ENCODE measurements at places on chromosomes 12 and 14. TPM values are rescaled to one million over a fixed set of nuclear protein-coding genes. Genes with fewer than 3 reads are reported as not detected.

DNA sequence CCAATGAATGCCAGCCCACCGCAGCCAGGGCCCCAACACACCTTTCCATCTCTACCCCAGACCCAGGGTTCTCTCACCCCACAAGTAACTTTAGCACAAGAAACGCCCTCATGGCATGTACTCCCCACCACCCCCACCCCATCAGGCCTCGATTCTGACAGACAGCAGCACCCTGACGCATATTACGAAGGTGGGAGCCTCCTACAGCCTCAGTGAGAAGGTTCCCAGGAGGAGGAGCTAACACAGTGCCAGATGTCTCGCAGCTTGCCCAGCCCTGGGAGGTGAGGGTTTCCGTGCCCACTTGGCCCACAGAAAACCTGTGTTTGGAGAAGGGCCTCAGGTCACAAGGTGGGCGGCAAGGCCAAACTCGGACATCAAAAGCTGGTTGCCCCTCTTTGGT is 32.4 kb downstream of the CCDC88C start:
- no peak overlapping the region for H3K27ac ChIP-seq
- H3K4me1 ChIP-seq, result peaks cover 82% of the 10 kb centered on the region
- H3K27me3 ChIP-seq, result no peaks in the 10 kb centered on the region
- no peaks in the 10 kb centered on the region for H3K36me3 ChIP-seq
- DNase-seq, result no peak

DNA sequence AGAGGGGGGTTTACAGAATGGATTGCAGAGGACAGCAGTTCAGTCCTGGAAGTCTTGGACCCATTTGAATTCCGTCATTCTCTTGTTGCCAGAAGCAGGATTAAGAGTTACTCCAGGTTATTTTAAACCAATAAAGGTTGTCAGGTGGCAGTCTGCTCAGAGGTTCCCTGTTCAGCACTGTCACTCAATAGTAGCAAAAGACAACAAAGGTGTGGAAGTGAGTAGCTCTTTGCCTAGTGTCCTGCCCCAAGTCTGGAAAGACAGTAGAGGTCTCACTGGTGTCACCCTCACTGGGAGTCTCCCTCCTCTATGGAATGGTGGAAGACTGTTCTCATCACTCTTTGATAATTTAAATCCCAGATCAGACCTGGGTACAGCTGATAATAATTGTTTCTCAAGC is 73.4 kb upstream of the PLEKHG3 start:
- no peaks in the 10 kb centered on the region for H3K36me3 ChIP-seq
- H3K27ac ChIP-seq, result no peak overlapping the region
- H3K4me1 ChIP-seq, result no peaks in the 10 kb centered on the region
- H3K27me3 ChIP-seq, result no peaks in the 10 kb centered on the region
- no peak for DNase-seq
- no peak overlapping the region for H3K4me3 ChIP-seq

DNA sequence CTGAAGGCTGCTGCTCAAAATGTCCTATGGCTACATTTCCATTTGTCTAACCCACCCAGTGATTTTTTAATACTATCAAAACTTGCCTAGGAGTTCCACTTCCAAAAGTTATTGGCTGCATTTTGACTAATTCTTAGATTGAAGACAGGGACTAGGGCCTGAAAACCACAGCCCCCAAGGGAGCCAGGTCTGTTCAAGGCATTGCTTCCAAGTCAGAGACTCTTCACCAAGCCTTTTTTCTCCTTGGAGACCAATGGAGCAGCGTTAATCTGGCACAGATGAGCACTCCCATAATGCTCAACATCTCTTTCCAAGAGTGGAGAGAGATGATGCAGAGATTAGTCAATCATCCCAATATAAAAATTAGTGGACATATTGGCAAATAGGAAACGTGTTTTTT is 112.5 kb upstream of the HIF1A start:
- no peaks in the 10 kb centered on the region for H3K27me3 ChIP-seq
- H3K4me3 ChIP-seq, result no peak overlapping the region
- no peak overlapping the region for H3K27ac ChIP-seq

The SPIC gene
- 172 TPM for total RNA-seq

DNA sequence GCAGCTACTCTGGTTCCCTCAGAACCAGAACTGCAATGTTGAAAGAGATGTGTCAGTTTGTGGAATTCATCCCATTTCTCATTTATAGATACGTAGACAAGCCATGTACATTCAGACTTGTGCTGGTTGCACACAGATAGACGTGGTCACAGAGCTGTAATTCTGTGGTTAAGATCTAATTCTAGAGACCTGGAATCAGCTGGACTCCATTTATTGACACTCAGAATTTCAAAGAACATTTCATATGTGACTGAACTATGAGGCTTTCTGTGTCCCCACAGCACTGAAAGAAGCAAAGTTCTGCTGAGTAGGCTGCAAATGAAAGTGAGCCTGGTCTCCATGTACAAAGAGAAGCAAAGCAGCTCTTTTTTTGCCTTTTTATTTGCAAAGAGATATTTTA is 220.2 kb upstream of the NAV3 start:
- H3K4me1 ChIP-seq, result no peaks in the 10 kb centered on the region
- no peak for DNase-seq
- H3K36me3 ChIP-seq, result no peaks in the 10 kb centered on the region
- H3K27me3 ChIP-seq, result no peaks in the 10 kb centered on the region

DNA sequence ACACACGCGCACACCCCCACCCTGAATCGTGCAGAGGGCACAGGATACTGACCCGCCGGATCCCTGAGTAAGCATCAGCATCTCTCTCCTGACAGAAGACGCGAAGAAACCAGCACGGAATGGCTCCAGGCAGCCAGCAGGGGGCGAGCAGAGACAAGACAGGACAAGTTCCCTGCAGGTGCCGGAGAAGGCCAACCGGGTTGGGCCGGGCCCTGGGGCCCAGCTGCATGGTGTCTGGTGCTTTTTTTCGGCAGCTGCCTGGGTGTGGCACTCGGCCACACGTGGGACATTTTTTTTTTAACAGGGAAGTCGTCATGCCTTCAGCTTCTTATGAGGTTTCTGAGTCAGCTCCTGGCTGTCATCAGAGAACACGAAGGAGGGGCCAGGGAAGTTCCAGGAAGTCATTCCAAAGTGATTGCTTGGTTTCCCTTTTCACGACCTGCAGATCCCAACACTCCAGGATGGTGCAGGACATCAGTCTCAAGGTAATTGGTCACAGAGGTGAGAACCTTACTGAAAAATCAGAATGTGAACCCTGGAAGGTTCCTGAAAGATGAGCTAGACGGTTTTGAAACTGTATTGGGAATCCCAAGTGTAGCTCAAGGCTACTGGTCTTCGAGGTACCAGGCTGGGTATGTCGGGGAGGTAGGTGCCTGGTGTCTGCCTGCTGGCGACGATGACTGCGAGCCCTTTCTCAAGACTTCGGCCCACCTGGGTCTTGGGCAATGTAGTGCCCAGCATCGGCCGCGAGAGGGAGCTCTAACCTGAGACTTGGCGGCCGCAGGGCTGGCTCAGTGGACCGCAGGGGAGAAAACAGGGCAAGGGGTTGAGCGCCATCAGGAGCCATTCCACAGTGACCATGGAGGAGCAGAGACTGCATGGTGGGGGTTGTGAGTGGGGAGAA is 190.8 kb upstream of the PRMT8 start:
- no peaks in the 10 kb centered on the region for H3K36me3 ChIP-seq
- H3K4me3 ChIP-seq, result no peak overlapping the region
- no peak overlapping the region for H3K27ac ChIP-seq
- DNase-seq, result peak; percentile 95
- H3K4me1 ChIP-seq, result peaks cover 8% of the 10 kb centered on the region

DNA sequence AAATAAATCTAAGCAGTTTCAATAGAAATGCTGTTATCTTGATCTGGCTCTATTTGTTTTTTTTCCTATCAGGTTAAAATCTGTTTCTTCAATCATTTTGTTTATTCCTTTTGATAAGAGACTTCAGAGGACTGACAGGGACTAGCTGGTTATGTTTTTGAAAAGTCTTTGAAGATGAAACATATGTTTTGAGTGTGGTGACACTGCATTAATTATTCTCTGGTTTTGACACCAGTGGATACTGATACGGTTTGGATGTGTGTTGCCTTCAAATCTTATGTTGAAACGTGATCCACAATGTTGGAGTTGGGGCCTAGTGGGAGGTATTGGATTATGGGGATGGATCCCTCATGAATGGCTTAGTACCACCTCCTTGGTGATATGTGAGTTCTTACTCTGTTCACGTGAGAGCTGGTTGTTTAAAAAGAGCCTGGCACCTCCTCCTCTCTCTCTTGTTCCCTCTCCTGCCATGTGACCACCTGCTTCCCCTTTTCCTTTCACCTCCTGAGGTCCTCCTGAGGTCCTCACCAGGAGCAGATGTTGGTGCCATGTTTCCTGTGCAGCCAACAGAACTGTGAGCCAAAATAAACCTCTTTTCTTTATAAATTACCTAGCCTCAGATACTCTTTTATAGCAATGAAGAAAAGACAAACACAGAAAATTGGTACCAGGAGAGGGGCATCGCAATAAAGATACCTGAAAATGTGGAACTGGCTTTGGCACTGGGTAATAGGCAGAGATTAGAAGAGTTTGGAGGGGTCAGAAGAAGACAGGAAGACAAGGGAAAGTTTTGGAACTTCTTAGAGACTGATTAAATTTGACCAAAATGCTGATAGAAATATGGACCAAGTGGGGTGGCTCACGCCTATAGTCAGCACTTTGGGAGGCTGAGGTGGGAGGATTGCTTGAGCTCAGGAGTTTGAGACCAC is 23.0 kb downstream of the RASSF3 start:
- no peak for DNase-seq
- H3K4me1 ChIP-seq, result peaks cover 12% of the 10 kb centered on the region
- H3K27ac ChIP-seq, result no peak overlapping the region
- H3K4me3 ChIP-seq, result no peak overlapping the region
- H3K27me3 ChIP-seq, result no peaks in the 10 kb centered on the region
- H3K36me3 ChIP-seq, result peaks cover 12% of the 10 kb centered on the region

DNA sequence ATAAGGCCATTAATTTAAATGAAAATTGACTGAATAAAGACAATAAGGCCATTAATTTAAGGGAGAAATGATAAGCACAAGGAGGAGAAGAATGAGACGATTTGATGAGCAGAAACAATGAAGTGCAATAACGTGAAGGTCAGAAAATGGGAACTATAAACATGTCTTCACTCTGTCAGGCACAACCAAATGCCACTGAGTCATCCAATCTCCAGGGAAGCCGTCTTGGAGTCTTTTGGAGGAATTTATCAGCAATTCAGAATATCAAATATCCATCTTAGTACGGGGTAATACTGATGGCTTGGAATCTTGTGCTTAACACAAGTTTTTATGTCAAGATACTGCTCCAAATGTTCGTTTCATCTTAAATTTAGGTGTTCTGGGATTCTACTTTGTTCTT is 159.9 kb downstream of the CAPZA3 start:
- no peaks in the 10 kb centered on the region for H3K4me1 ChIP-seq
- no peak overlapping the region for H3K27ac ChIP-seq
- no peak for DNase-seq
- H3K36me3 ChIP-seq, result no peaks in the 10 kb centered on the region
- no peaks in the 10 kb centered on the region for H3K27me3 ChIP-seq

Measured in spleen (tissue), 13 donors.